ENCODE measurements at places on chromosomes 16 and 17.

GRCh38 chr17:51189628-51190027 is 23.4 kb downstream of the NME2 start:
- DNase-seq = no peak

DNA sequence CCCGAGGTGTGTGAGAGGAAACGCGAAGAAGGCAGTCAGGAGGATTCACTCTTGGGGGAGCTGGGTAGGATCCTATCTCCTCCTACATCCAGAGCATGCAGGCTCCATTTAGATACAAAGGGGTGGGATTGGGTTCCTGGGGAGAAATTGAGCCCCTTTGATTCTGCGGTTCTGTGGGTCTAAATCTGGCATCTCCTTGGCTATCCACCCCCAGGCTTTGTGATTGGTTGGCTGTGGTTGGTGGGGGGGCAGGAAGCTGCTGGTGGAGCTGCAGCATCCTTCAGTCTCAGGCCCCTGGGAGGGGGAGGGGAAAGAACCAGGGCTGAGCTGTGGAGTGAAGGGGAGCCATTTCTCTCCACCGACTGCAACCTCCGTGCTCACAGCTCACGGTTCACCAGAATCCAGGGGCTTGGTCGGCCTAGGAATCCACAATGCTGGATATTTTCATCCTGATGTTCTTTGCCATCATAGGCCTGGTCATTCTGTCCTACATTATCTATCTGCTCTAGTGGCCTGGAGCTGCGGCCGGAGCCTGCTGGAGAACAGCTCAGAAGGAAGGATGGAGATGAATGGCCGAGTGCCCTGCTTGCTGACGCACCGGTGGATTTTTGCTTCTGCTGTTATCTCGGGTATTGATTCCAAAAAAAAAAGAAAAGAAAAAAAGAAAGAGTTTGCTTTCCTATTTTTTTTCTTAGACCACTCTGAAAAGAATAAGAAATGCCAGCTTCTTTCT is at the start of gene LASP1NB:
Gene LASP1NB, plus strand, starts transcription at position 352 of the 733 bp plus-strand sequence.
- peak; percentile 95 for DNase-seq

DNA sequence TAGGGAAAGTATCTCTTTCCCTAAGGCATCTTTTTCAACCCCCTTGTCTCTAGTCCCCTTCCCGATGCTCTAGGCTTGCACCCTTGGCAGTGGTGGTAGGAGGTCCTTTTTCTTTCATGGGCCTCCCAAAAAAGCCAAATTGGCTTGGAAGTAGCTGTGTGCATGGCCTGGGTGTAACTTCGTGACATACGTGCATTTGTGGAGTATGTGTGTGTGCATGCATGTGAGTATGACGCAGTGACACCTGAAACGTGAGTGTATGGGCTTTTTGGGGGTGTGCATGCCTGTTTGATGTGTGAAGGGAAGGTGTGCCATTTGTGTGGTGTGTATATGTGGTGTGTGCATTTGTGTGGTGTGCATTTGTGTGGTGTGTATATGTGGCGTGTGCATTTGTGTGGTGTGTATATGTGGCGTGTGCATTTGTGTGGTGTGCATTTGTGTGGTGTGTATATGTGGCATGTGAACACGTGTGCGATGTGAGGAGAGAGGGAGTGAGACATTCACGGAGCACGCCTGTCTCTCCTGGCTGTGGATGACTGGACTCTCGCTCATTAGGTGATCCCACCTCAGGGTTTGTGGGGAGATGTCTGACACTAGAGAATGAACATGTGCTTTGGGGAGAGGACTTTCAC is 15.7 kb downstream of the IGFBP4 start:
- DNase-seq = no peak

- DNase-seq = peak; percentile 69
Measured at GRCh38 chr17:81636505-81637288, at the start of the genes NPLOC4 and TSPAN10. Gene NPLOC4, minus strand, starts transcription at chr17:81637112. Its CDS starts 182 bp downstream, at chr17:81636930. Gene TSPAN10, plus strand, starts transcription at chr17:81637196. Its CDS starts 5,217 bp downstream, at chr17:81642413.

DNA sequence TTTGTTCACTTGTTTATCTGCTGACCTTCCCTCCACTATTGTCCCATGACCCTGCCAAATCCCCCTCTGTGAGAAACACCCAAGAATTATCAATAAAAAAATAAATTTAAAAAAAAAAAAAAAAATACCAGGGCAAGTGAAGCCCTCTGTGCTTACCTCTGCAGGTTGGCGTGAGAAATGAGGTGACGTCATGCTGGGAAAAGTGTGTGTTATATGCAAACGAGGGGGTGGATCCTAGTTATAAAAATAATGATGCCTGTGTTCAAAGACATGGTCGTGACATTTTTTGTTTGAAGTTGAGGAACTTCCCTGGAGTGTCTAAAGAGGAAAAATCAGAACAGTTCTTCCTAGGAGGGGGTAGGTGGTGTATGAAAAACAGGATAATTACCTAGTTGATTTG is 20.2 kb downstream of the TMC7 start:
- no peak for DNase-seq

DNA sequence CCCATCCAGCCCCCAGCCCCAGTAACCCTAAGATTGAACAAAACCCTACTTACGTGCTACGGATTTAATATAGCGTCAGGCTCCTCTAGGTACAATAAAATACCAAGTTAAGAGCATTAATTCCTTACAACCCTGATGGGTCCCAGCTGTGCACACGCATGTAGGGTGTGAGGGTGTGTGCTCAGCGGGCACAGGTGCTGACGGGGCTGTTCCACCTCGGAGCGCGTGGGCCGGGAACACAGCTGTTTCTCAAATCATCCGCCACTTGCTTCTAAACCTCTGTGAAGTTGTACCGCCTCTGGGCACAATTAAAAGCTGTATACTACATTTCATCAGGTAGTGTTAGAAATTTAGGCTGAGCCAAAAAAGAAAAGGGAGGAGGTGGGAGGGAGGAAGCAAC is 478.6 kb downstream of the MAF start:
- no peak for DNase-seq

DNA sequence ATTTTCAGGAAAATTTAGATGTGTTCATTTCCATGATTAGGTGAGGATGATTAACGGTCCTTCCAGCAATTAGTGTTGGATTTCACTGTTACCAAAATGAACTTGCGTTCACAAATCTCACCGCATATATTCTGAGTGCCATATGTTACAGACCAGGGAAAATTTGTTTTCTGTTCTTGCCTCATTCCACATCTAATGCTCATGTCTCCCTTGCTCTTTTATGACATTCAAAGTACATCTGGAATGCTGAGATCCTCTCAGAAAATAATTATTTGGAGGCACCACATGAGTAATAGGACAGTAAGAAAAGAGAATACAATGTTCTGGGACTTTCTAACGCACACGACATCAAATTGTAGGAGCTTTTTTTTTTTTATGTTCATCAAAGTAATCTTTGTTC is 406.5 kb downstream of the SHISA9 start:
- DNase-seq = no peak

DNA sequence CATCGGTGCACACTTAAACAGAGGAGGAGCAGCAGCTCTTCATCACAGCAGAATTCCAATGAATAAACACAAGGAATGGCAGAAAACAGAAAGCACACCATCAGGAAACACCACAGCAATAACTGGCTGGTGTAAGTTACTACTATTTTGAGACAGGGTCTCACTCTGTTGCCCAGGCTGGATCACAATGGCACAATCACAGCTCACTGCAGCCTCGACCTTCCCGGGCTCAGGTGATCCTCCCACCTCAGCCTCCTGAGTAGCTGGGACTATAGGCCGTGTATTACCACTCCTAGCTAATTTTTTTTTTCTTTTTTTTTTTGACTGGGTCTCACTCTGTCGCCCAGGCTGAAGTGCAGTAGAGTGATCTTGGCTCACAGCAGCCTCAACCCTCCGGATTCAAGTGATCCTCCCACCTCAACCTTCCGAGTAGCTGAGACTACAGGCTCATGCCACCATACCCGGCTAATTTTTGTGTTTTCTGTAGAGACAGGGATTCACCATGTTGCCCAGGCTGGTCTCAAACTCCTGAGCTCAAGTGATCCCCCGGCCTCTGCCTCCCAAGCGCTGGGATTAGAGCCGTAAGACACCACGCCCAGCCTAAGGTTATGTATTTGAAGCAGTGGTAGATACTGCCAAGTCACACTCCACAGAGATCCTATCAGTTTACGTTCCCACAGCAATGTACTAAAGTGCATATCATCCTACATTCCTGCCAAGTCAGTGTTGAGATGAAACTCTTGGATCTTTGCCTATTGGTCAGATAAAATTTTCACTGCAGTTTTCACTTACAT is 20.7 kb downstream of the TRAP1 start:
- no peak for DNase-seq

DNA sequence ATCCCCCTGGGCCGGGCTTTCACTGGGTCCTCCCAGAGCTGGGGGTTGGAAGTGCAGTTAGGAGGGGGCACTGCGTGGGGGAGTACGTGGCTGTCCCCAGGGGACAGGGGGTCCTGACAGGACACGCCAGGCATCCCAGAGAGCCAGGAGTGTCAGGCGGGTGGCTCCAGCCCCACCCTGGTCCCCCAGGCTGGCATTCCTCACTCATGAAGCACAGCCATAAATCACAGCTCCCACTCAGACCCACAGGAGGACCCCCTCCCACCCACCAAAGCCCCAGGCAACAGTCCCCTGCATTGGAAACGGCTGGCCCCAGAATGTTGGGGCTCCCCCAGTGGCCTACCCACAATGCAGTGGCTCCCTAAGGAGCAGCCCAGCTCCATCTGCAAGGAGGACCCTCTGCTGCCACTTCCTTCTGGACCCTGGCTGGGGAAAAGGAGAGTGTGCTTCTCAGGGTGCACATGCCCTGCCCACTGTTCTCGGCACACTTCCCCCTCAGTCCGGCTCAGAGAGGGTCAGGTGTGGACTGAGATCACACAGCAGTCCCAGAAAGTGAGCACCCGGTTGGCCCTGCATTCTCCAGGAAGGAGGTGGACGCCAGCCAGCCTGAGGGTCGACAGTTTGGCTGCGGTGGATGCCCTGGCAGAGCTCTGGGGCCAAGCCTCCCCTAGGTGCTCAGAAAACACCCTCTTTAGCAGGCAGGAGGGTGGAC is 7.3 kb upstream of the FOXN1 start:
- DNase-seq = no peak

DNA sequence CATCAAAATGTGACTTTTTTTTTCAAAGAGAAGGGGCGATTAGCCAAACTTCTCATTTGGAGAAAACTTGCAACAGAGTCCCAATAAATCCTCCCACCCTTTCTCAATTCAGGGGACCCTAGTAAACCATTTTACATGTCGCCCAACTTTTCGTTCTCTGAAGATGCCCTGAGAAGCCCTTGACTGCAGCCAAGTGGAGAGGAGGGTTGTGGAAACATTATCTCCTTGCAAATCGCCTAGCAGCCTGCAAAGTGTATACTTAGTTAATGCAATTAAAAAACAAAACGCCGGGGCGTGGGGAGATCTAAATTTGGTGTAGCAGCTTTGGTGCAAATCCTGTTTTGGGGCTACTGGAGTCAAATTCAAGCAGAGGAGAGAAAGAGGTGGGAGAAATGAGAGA is 1.2 kb upstream of the SHISA9 start:
- DNase-seq = no peak

GRCh38 chr17:36667922-36668321 is 66.5 kb downstream of the MRM1 start:
- no peak for DNase-seq

DNA sequence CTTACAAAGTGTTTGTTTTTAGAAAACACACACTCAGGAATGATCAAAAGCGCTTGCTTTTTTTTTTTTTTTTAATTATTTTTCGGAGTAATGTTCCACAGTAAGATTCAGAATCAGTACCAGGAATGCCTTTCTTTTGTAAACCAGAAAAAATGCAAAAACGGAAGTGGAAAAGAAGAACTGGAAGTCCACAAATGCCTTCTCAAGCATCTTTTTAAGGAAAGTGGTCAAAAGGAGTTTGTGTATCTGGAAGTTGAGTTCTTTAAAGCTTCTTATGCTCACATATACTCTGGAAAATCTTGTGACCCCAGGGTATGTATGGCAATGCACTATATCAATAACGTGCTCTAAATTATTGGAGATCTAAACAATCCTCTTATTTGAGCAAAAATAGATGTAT is 126.0 kb downstream of the ABCA8 start:
- DNase-seq = no peak

- peak; percentile 62 for DNase-seq
Measured at GRCh38 chr17:82936768-82937171, 96.9 kb upstream of the ZNF750 start.

GRCh38 chr16:63066552-63066951 is 1030.3 kb upstream of the CDH8 start:
- no peak for DNase-seq

DNA sequence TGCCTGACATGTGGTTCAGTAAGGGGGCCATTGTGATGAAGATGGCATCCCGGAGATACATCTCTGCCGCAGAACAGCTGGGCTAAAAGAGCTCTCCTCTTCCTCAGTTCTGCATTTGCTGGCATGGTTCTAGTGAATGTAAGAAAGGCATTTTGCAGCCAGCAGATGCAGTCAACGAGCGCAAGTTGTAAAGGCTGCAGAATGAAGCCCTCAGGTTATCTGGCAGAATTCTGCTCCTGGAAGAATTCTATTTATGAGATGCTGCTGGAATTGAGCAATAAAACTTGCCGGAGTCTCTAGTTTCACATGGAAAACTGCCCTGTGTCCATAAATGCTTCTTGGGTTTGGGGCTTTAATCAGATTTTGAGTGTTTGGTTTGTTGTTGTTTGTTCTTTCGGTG is 176.8 kb upstream of the HSBP1 start:
- DNase-seq = no peak

DNA sequence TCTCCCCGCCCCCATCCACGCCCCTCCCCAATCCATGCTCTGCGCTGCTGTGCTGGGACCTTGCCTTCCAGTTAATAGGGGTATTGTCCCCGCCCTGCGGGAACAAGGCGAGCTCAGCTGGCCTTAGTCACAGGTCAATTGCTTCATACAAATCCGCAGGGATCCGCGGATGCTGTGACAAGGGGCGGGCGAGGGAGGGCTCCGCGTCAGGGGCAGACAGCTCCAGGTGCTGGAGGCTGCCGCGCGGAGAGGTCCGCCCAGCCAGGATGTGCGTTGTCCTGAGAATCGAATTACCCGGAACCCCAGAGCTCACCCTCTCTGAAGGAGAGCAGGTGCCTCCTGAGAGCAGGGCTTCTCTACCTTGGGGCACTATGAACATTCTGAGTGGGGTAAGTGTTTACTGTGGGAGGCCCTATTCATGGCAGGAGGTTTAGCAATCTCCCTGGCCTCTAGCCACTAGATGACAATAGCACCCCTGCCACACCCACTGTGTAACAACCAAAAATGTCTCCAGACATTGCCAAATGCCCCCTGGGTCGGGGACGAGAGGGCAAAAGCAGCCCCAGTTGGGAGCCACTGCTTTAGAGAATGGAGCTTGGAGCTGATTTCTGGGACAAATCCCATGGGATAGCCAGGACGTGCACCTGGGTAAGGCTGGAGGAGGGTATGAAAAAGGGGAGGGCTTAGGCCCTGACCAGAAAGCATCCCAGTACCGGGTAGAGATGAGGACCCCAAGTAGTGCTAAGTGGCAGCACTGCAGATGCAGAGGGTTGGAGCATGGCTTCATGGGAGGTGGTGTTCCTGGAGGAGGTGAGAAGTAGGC is 138.2 kb downstream of the CYLD start:
- no peak for DNase-seq

Data from posterior cingulate gyrus (tissue), 11 donors.